Activated T-cell treated with anti-CD3 and anti-CD28 coated beads for 1 hour (primary cell): ENCODE measurements at places on chromosomes 1 and 21.

- DNase-seq = no peak
These were observed 5.9 kb downstream of the PHLDA3 start for GRCh38 chr1:201463071-201463552.

DNA sequence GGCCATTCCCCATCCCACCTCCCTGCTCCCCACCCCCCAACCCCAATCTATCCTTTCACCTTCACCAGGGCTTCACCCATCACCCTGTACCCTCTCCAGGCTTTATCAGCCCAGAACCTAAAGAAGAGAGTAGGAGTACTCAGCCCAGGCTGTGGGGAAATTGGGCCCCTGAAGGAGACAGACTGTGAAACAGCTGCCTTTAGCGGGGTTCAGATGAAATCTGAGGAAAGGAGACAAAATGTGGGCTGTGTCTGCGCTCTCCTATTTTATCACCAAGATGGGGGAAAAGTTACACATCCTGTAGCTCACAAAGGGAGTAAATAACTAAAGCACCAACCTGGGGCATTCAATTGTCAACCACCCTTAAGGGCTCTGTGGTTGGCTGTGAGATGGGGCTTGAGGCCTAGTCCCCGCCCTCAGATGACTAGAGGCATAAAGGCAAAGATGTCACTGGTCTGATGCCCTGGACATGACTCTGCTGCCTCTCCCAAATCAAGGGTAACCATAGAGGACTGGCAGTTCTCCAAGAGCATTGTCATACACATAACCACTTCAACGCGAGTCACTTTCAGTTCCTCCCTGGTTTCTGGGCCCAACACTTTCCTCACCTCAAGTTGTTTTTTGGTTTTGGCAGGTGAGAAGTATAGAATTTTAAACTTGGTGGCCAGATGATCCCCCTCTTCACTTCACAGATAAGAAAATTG lies 30.0 kb downstream of the SLC27A3 start:
- peak; percentile 29 for DNase-seq

- DNase-seq = no peak
These were observed 91.7 kb downstream of the TBX15 start for GRCh38 chr1:118896416-118896815.

DNA sequence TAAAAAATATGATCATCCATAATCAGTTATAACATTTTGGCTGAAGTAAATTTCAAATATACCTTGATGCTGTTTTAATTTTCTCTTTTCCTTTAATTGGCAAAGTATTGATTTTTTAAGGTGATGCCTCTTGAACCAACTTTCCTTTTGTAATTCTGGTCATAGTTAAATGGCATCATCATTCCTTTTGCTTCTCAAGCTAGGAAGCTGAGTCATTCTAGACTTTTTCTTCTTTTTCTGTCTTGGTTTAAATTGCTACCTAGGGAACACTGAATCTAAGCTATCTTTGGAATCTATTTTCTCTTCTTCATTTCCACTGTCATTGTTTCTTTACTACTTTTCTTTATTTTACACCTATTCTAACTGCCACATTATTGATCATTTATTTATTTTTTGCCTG lies 162.7 kb downstream of the HMCN1 start:
- no peak for DNase-seq

GRCh38 chr1:223748405-223748772 lies 36.0 kb downstream of the CAPN2 start:
- no peak for DNase-seq

GRCh38 chr1:168427051-168427450 lies 116.7 kb downstream of the XCL2 start:
- DNase-seq = no peak

DNA sequence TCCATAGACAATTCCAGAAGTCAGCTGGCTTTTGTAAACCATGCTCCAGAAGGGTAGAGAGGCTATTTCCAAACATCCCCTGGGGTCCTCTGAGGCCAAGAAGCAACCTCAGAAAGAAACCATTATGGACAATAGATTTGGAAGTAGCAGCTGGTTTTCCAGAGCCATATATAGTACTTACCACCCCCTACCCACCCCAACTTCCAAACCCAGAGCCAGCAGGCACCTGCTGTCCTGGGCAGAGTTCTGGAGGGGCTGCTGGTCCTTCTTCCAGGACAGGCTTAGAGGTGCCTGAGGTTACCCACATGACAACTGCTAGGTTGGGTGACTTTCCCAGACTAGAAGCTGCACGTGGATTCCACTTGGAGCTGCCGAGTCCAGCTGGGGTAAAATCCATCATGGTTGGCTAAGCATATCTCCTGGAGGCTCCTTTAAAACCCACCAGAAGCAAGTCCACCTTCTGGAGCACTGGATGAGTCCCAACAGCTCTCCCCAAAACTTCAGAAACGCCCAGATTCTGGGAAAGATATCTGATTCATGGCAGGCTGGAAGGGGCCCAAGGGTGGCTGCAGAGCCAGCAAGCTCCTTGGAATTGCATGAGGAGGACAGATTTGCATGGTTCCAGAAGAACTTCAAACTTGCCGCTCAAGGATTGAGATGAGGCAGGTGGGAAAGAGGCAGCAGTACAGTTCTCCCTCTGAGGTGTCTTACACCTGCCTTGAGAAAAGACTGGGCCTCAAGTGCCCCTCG lies 5.8 kb downstream of the MYCL start:
- DNase-seq = no peak

GRCh38 chr1:241423541-241424479 lies 66.8 kb upstream of the RGS7 start:
- no peak for DNase-seq

GRCh38 chr1:113949007-113949406 lies 19.9 kb downstream of the HIPK1 start:
- no peak for DNase-seq

DNA sequence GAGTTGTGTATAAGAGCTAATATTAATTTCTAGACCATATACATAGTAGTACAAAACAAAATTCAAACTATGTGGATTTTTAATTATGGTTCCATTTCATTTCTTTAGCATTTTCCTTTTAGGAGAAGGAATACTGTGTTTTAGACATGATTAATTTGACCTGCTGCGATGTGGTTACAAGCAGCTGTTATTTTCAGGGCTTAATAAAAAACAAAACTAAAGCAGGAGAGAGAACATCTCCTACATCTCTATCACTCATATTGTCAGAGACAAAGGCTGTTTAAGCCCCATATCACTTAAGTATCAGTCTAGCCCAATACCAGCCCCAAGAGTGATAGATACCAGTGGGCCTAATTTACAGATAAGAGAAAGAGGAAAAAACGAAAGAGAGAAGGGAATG lies 47.6 kb downstream of the ILDR2 start:
- no peak for DNase-seq

GRCh38 chr1:8406011-8406410 lies 88.1 kb downstream of the SLC45A1 start:
- no peak for DNase-seq

GRCh38 chr21:36347962-36348328 lies 27.9 kb downstream of the MORC3 start:
- DNase-seq = no peak

- no peak for DNase-seq
These were observed 3.7 kb downstream of the ADAMTS4 start for GRCh38 chr1:161195171-161195570.

GRCh38 chr1:41920658-41921057 lies 1.9 kb upstream of the HIVEP3 start:
- no peak for DNase-seq

- no peak for DNase-seq
These were observed 2220.5 kb downstream of the NCAM2 start for GRCh38 chr21:23218667-23219066.

- no peak for DNase-seq
These were observed 97.7 kb upstream of the JUN start for GRCh38 chr1:58881471-58881994.

DNA sequence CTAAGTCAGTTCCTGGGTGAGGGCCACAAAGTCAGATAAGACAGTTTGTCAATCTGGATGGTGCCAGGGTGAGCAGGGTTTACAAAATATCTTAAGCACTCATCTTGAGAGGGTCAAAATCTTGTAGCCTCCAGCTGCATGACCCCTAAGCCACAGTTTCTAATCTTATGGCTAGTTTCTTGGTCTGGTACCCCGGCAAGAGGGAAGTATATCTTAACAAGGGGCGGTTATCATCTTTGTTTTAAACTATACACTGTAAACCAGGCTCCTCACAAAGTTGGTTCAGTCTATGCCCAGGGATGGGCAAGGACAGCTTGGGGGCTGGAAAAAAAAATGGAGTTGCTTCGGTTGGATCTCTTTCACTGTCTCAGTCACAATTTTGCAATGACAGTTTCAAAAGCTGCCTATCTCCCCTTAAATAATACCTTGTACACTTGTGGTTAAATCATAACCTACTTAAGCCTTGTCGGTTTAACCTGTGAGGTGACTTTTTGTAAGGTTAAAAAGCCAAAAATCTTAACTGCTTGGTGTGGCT lies 7.8 kb upstream of the CD46 start:
- DNase-seq = no peak

DNA sequence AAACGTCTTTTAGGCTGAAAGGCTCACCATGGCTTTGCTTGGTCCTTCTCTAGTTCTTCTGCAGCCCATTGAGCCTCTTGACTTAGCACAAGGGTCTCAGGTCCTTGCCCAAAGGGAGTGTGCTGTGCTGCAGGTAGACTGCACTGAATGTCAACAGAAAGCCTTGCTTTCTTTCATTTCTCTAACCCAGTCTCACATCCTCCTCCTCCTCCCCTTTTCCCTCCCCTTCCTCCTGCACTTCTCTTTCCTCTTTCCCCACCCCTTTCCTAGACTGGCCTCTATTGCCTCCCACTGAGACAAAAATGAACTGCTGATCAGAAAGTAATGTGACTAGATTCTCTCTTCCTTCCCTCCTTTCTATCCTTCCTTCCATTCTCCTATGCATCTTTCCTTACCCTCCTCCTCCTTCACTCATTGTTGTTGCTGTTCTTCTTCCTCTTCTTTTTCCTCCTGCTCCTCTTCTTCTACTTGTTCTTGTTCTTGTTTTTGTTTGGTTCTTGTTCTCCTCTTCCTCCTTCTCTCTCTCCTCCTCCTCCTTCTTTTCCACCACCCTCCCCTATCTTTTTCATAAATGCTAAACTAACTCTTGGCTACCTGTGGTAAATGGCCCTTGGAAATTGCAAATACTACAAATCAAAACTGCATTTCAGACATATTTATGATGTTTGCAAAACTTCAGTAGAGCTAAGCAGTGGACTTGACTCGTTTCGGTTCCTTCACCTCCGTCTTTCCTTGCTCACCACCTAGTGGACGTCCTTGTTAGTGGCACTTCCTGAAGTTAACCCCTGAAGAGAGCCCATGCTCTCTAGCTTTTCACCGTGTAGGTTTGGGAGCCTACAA lies at the start of gene SELL:
TSS of gene SELL (minus strand) at position 152 of the 840 bp plus-strand sequence. CDS start at position 30, 122 bp downstream.
- peak; percentile 63 for DNase-seq

DNA sequence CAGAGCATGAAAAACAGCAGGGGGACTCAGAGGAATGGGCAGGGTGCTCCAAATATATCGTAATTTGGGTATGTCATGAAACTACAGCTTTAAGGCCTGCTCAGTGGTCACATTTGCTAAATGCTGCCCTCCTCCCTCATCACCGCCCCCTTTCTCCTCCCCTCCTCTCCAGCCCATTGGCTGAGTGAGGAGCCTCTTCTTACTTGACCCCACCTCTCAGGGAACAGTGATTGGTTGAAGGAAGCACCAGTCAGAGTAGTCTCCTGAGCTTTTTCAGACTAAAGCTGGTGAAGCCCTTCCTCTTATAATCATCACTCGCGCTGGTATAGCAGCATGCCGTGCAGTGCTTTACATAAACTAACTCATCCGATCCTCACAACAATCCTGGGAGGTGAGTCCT lies 10.0 kb upstream of the TTC39A start:
- no peak for DNase-seq

DNA sequence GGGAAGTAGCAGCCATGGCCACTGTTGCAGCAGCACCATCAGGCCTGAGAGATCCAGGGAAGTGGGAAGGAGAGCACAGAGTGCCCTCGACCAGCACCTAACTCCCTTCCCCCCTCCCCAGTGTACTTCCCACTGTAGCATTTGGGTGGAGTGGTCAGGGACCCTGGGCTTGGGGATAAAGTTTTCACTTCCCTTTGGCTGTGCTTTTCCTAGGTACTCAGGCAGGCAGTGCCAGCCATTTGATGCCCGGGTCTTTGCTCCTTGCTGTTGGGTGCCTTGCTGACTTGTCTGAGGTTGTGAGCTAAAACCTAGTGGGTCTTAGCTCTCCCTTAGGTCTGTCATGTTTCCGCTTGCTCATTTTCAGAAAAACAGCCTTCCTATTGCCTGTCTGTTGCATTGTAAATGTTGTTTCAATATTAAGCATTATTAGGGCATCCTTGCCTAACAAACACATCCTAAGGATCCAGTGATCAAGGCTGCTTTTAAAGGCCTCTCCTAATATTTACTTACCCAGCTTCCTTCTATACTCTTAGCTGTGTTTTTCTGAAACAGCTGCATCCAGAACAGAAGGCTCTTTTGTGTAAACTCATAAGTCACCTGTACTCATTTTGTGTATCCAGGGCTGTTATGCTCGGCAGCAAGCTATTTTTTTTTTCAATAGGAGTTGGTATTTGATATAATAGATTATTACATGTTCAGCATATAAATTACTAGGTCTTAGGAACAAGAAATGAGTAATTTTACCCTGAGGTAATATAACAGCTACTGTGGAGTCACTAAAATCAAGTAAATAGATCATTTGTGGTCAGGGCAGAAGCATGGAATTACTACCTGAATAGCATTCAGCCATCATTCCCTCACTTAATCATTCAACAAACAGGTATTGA lies 418.6 kb upstream of the PROX1 start:
- DNase-seq = no peak

DNA sequence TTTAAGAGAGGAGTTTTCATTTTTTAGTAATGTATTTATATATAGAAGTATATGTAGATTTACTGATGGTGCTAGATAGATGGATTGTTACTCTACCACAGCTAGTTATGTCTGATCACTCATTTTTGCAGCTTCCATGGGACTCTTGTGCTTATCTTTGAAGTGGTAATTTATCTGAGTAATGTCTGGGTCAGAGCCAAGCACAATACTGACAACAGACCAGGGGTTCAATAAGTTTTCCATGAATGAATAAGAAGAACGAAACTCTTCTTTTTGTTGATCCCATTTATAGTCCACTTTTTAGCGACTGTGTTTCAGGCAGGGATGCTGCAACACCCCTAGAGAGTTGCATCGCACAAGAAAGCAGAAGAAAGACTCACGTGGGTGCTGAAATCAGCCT lies 935.2 kb downstream of the PLA2G4A start:
- DNase-seq = no peak

- DNase-seq = no peak
These were observed 41.6 kb downstream of the PDE9A start for GRCh38 chr21:42694751-42695696.

DNA sequence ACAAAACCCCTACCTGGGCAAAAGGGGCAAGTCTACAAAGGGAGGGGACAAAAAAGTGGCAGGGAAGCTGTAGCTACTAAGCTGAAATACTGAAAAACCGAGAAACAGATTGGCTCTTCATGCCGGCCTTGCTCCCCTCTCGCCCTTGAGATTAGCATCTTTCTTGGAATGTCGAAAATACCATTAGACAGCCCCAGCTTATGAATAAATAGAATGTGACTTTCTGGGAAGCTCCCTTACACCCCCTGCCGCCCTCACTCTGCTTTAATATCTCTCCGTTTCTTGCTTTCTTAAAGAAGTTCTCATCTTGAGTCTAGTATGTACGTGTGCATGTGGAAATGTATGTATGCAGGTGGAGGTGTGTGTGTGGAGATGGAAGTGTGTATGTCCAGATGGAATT lies 14.1 kb downstream of the TRAF3IP3 start:
- DNase-seq = no peak

GRCh38 chr21:38413958-38414548 lies 84.2 kb downstream of the ERG start:
- no peak for DNase-seq

GRCh38 chr1:36560621-36561360 lies 78.1 kb upstream of the CSF3R start:
- DNase-seq = no peak

- DNase-seq = no peak
These were observed 320.4 kb downstream of the RPS6KC1 start for GRCh38 chr1:213371525-213371846.
